Activated CD8-positive, alpha-beta memory T cell treated with anti-CD3 and anti-CD28 coated beads, Interleukin-2, amount 10 ng/mL, durations not matched to agents 7 days and 5 days (primary cell): ENCODE measurements at places on chromosomes 2 and 18.
A peak's percentile ranks its signal among the peaks of the same experiment; 100 is the strongest.

- DNase-seq = no peak
Measured at GRCh38 chr18:59455728-59456276, 96.7 kb upstream of the LMAN1 start.

GRCh38 chr18:70998490-70998889, 709.6 kb downstream of the SOCS6 start:
- no peak for DNase-seq

- peak; percentile 67 for DNase-seq
Measured at GRCh38 chr2:153478289-153479261, at the start of gene RPRM. Gene RPRM (minus strand): TSS chr2:153478762. CDS start chr2:153478565, 197 bp downstream.

GRCh38 chr2:106572541-106573450, 85.6 kb downstream of the CD8B2 start:
- no peak for DNase-seq

- no peak for DNase-seq
Measured at GRCh38 chr2:23250371-23250770, 134.6 kb upstream of the KLHL29 start.
